ENCODE measurements at places on chromosomes 12 and 14.

DNA sequence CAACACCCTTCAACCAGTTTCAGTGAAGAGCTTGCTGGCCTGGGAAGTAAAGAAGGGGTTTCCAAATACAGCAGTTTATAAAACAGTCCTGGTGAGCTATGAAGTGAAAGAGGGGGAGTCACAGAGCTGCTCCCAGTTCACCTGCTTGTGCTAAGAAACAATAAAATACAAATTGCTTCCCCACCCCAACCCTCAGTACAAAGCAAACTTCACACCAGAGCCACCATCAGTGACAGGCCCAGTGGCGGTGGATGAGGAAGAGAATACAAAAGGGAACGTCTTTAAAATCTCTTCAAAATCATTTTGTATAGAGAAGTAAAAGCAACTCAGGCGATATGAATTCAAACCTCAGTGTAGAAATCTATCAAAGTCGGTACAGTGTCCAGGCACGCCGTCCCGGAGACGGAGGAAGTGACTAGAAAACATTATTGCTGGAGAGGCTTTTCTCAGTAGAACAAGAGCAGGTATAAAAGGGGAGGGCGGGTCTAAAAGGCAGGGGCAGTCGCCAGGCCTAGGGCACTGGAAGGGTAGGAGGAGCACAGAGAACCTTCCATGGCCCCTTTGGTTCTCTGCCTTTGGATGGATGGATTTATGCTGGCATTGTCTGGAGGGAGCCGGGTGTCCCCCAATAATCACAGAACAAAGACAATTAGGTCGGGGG, 10.5 kb upstream of the RPLP0 start:
- no peak for DNase-seq

DNA sequence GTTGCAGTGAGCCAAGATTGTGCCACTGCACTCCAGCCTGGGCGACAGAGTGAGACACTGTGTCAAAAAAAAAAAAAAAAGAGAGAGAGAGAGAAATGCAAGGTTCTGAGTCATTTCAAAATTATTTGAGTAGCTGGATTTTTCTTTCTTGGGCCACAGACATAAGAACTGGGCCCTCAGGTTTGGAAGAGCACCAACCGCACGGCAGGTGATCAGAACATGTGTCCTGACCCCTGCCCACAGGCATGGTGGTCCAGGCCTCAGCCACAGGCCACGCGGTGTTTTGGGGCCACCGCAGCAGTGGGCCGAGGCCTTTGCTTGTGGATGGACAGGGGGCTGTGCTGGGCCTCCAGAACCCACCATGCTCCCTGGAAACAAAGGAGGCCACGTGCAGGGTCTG, 126.7 kb downstream of the CALM1 start:
- no peak for DNase-seq

DNA sequence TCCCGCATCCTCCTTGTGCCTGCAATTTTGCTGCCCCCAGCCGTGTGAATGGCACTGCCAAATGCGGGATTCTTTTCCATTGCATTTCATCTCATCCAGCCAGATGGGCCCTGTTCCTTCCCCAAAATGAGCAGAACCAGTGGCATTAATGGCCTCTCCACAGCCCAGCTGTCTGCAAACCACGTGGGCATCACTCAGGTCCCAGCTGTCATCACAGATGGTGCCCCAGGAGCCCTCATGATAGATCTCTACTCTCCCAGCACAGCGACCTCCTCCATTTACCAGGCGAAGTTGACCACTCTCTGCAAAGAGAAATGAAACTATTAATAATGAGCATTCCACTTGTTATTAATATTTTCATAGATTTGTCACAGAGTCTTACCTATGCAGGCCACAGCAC, 17.1 kb downstream of the CD163 start:
- DNase-seq, result no peak

DNA sequence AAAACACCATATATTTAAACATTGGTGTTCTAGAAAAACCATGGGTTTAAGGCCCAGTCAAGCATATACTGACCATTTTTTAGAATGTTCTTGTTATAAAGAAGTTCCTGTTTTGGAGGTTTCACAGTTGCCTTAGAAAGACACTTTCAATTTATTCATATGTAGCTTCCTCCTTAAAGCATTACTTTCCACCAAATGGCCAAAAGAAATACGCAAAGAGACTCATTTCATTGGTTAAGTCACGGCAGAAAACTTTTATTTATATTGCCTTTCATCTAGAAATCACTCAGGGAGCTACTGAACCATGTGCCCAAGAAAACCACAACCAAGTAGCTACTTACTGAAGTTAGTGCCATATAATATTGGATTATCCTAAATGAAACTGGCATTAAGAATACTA, 40.0 kb downstream of the MYBPC1 start:
- no peak for DNase-seq

GRCh38 chr12:71742998-71743397, 11.7 kb upstream of the RAB21 start:
- DNase-seq, result no peak

DNA sequence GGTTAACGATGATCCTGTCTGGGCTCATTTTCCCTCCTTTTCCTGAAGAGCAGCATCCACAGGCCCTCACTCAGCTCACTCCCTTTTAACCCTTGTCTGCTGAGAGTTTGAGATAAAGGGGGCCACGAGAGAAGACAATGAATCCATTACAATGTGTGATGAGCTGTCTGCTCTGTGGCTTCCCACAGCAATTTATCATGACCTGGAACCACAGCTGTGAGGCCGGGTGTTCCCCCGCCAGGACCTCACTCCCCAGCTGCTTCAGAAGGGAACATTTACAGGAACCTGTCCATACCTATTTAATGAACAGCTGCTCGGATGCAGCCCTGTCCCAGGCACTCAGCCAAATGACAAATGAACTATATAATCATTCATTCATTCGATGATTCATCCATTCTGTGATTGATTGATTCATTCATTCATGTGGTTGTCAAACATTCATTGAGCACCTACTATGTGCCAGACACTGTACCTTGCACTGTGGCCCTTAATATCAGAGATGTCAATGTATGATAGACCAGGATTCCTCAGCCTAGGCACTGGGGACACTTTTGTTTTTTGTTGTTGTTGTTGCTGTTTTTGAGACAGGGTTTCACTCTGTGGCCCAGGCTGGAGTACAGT, 18.5 kb upstream of the P2RX7 start:
- no peak for DNase-seq

DNA sequence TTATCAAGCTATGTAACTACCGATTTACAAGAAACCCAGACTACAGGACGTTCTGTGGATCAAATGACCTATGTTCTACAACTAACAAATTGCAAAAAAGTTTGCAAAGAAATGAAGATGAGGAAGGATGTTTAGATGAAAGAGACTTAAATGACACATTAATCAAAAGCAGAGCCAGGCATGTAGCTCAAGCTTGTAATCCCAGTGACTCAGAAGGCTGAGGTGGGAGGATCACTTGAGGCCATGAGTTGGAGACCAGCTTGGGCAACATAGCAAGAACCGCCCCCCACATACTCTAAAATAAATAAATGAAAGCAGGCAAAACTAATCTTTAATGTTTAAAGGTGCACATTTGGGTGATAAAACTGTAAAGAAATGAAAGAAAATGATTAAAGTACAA, 331.9 kb downstream of the BTG1 start:
- no peak for DNase-seq

DNA sequence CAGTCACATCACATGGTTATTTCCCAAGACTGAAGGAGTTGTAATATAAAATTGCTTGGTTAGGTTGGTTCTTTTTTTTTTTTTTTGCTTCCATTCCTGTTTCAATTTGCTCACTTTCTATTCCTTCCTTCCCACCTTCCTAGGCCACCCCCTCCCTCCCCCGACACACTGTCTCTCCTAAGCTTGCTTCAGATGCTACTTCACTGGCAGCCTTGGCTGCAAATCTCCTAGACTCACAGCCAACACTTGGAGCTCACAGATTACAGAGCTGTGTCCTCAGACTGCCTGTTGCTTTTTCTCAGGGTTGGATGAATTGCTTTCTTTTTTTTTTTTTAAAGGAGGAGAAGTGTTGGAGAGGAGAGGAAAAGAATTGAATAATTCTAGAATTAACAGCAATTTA, 77.3 kb upstream of the GRIN2B start:
- no peak for DNase-seq

DNA sequence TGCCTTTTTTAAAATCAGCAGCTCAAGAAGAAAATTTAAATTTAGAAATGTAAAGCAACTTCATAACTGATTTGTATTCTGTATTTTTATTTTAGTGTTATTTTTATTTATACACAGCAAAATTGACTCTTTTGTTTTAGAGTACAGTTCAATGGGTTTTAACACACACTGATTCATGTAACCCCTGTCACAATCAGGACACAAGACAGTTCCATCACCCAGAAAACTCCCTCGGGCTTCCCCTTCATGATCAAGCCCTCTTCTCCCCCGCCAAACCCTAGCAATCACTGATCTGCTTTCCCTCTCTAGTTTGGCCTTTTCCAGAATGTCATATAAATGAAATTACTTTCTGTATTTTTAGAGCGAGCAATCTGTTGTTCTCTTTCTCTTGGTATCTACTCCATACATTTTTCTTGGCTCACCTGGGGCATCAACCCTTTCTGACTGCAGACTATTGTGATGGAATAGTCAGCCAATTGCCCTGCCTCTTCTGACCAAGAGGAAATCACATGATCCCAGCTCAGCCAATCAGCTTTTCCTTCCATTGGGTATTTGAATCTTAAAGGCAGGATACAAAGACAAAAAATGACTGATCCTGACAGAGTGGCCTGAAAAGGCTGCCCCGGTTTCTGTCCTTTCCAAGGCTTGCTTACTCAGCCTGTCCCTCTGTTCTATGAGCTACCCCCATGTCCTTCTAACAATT, 5.3 kb downstream of the SLC5A8 start:
- no peak for DNase-seq

All from stimulated activated CD8-positive, alpha-beta memory T cell treated with anti-CD3 and anti-CD28 coated beads, Interleukin-12 subunit alpha, Interleukin-12 subunit beta, amount 100 ng/mL, for 4 hours (primary cell).